CD4-positive, alpha-beta memory T cell (primary cell): ENCODE measurements at places on chromosomes 1 and 21. TPM values are rescaled to one million over a fixed set of nuclear protein-coding genes. Genes with fewer than 3 reads are reported as not detected.

DNA sequence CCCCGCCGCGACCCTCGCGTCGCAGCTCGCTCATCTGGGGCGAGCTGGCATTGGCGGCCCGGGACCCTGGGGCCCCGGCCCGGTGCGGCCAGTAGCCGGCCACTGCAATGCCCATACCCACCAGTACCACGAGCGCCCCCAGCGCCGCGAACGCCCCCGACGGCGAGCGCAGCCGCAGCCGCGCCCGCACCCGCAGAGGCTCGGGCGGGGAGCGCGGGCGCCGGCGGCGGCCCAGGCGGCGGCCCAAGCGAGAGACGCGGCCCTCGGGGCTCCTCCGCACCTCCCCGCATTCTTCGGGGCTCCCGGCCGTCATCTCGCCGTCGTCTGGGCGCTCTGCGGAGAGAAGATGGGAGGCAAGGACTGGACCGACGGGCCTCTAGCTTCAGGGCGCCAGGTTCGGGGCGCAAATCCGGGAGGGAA is 2.2 kb downstream of the TMEM200B start:
- H3K27me3 ChIP-seq = no peaks in the 10 kb centered on the region
- no peak overlapping the region for H3K27ac ChIP-seq
- H3K4me1 ChIP-seq = peaks cover 25% of the 10 kb centered on the region
- H3K4me3 ChIP-seq = no peak overlapping the region
- peaks cover 16% of the 10 kb centered on the region for H3K36me3 ChIP-seq

DNA sequence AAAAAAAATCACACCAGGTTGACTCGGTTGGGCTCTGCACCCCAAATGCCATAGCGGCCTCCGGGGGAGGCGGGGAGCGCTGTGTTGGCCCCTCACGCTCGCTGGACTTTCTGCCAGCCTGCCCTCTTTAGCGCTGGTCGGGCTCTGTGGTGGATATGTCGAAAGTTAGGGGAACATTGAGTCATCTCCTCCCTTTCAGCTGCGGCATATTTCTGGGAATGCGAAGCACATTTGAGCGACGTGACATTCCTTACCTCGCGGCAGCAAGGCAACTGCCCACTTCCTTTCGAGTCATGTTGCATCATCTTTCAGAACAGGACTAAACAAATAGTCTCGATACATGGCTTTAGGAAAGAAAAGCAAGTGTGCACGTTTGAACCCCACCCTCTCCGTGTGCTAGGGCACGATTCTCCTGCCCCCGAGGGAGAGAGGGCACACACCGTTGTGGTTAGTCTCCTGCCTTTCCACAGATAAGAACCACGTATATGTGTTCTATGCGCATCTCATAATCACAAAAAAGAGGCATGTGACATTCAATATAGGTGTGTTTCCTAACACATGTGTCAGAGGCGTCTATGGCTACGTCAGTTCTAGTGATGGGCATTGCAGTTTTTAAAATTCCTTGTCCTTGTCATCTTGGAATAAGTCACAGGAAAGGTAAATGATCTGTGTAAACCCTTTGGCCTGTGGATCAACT is 105.9 kb upstream of the SLC45A1 start:
- DNase-seq = no peak
- no peaks in the 10 kb centered on the region for H3K27me3 ChIP-seq
- no peaks in the 10 kb centered on the region for H3K36me3 ChIP-seq
- no peak overlapping the region for H3K4me3 ChIP-seq

- H3K27ac ChIP-seq = no peak overlapping the region
- no peaks in the 10 kb centered on the region for H3K27me3 ChIP-seq
- no peaks in the 10 kb centered on the region for H3K36me3 ChIP-seq
- no peak for DNase-seq
- no peaks in the 10 kb centered on the region for H3K4me1 ChIP-seq
Measured at GRCh38 chr1:106659490-106660244, 396.8 kb upstream of the PRMT6 start.

GRCh38 chr1:89529196-89529595 is 4.6 kb downstream of the LRRC8B start:
- H3K36me3 ChIP-seq = no peaks in the 10 kb centered on the region
- H3K27ac ChIP-seq = no peak overlapping the region
- no peak overlapping the region for H3K4me3 ChIP-seq
- DNase-seq = no peak

The GPATCH3 gene
- total RNA-seq = 25.0 TPM
